Activated T-cell treated with anti-CD3 and anti-CD28 coated beads for 24 hours (primary cell): ENCODE measurements at places on chromosomes 1 and 21.

GRCh38 chr1:36876990-36877389, 157.3 kb downstream of the GRIK3 start:
- DNase-seq = no peak

DNA sequence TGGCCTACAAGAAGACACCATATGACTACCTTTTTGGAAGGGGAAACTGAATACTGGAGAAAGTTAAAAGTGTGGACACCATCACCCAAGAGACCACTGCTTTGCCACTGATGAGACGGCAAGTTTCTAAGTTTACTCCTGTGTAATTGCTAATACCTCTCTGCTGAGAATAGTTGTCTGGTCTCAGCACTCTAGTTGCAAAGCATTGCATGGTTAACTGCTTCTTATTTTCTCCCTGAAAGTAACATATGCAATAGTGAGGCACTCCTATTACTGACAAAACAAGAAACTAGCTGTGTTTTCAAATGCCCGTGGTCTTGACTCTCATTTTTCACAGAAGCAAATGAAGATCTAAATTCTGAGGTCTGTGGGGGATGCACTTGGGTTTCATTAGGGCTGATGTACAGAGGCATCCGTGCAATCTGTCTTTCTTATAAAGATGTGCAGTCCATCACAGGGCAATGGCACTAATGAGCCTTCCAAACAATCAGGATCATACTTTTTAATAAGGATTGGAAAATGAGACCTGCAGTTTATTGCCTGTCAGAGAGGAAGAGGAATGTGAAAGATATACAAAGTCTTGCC, 62.9 kb downstream of the IFI44 start:
- DNase-seq = no peak

GRCh38 chr1:230708631-230709580, 5.0 kb downstream of the AGT start:
- DNase-seq = no peak

DNA sequence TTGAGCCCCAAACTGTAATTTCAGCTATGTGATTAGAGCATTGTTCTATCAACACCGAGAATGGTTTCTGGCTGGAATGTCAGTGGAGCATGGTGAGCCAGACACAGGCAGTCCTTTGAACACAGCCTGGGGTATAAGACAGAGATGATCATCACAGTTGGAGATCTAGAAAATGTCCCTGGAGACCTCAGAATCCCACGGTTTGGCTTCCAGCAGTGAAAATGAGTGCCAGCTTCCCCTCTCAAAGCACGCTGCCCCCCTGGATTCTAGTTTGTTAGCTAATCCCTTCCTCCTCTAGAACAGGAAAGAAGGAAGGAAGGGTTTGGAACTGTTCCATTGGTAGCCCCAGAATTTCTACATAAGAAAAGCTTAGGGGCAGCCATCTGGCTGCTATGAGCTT, 59.9 kb upstream of the JAK1 start:
- no peak for DNase-seq

GRCh38 chr1:77156214-77156613, 63.0 kb downstream of the PIGK start:
- no peak for DNase-seq

- DNase-seq = no peak
These were observed 41.9 kb downstream of the UBE2G2 start for GRCh38 chr21:44759628-44760285.

DNA sequence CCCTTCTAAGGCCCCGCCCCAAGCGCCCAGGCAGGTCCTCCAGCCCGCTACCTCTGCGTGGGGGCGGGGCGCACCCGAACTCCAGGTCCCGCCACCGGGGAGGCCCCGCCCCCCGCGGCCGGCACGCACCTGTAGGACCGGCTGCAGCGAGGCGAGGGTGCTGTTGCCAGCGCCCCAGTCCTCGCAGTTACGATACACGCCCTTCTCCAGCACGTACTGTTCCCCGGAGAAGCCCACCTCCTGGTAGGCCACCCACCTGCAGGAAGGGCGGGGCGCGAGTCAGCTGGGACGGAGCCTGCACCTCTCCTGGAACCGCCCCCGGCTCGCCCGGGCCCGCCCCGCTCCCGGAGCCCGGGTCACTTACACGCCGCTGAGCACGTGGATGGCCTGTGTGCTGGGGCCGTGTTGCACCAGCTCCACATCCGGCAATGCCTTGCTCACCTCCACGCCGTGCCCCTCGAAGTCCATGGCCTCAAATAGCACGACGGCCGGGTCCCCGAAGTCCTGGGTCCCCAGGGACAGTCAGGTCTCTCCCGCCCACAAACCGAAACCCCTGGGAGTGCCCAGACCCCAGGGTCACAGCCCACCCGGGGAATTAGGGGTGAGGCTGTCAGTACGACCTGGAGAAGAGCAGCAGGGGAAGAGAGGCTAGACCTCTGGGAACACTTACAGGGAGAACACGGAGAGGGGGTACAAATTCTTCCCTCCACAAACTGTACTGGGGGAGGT, 17.3 kb downstream of the CRYBG2 start:
- DNase-seq = peak; percentile 77

DNA sequence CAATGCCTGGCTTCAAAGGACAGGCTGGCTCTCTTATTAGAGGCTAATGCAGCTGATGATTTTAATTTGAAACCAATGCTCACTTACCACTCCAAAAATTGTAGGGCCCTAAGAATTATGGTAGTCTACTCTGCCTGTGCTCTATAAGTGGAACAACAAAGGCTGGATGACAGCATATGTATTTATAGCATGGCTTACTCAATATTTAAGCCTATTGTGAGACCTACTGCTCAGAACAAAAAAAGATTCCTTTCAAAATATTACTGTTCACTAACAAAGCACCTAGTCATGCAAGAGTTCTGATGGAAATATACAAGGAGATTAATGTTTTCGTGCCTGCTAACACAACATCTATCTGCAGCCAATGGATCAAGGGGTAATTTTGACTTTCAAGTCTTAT, 73.8 kb upstream of the DUSP10 start:
- no peak for DNase-seq

- no peak for DNase-seq
These were observed 11.2 kb downstream of the SIM2 start for GRCh38 chr21:36709868-36710728.

GRCh38 chr1:228287541-228288425, 79.9 kb downstream of the OBSCN start:
- DNase-seq = no peak

- DNase-seq = no peak
These were observed 171.3 kb downstream of the HHAT start for GRCh38 chr1:210499956-210500355.

- DNase-seq = no peak
These were observed 137.8 kb downstream of the PEX14 start for GRCh38 chr1:10612436-10613160.

DNA sequence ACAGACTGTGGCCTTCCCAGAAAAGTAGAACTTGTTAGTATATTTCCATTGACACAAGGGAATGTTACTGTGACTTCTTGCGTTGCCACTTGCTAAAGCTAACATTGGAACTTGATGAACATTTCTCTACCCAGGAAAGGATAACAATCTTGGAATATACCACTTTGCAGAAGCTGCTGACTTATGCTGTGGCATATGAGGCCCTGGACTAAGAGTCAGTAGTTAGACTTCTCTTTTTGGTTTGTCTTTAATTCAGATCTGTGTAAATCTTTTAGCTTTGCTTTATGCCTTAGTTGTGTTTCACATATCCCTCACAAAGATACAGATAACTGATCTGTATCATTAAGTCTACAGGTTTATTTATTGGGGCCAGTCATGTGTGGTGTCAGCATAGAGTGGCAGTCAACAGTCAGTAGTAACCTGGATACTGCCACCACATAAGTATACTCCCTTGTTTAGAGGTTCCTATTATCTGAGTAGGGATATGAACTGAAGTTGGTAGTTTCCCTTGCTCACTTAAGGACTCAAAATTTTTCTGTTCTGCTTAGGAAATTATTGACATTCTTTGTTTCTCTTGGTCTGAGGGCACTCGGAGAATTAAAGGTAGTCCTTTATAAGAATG, 14.7 kb downstream of the RNF2 start:
- DNase-seq = no peak

DNA sequence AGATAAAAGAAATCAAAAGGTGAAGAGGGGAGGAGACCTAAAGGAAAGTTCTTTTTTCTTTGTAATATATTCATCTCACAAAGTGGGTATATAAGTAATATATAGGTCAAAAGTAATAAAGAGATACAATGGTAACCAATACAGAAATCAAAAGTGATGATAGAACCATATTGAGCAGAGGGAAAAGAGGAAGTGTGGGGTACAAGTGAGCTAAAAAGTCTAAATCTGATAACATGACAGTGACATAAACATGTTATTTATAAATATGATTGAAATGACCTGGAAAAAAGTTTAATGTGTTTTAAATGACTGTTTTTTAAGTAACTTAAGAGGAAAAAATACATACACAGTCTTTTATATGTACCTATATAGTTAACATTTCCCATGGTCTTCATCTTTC, 70.5 kb downstream of the MRPL39 start:
- no peak for DNase-seq

- no peak for DNase-seq
These were observed 69.2 kb downstream of the KLHDC7A start for GRCh38 chr1:18549906-18550305.

- peak; percentile 49 for DNase-seq
These were observed 126.0 kb downstream of the NR5A2 start for GRCh38 chr1:200153277-200154055.

GRCh38 chr1:235945775-235946570, 79.3 kb upstream of the LYST start:
- DNase-seq = no peak

- no peak for DNase-seq
These were observed 43.0 kb downstream of the SPATA17 start for GRCh38 chr1:217674028-217674729.

GRCh38 chr1:82464362-82465001, 663.7 kb downstream of the ADGRL2 start:
- no peak for DNase-seq

DNA sequence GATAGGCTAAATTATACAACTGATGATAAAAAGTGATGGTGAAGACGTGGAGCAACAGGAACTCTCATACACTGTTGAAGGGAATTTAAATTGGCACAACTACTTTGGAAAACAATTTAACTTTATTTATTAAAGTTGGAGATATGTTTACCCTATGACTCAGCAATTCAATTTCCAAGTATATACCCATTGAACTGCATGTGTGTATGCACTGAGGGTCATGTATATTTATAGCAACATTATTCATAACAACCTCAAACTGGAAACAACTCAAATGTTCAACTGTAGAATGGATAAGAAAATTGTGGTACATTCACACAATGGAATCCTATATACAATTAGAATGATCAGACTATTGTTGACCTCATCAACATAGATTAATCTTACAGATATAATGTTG, 16.5 kb upstream of the BCAS2 start:
- DNase-seq = no peak

DNA sequence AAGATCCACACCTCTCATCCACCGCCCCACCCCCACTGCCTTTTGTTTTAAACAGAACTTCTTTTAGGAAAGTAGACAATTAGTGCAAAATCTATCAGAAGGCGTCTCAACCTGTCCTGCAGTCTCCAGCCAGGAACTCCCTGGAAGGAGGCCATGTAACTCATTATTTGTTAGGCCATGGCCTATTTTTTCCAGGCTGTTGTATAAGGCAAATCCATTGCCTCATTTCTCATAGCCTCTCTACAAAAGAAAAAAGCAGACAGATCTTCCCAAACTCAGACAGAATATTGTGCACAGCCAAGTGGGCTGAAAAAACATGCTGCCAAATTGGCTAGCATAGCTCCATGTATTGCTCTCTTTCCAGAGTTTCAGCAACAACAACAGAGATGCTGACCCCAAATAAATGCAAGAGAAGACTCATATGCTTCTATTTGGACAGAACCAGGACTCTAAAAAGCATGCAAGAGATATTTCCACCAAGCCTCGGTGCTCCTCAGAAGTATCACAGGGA, 770.7 kb upstream of the CXADR start:
- no peak for DNase-seq

GRCh38 chr1:77970192-77970591, 8.7 kb downstream of the FUBP1 start:
- no peak for DNase-seq

- no peak for DNase-seq
These were observed 870 bp downstream of the KRTAP10-8 start for GRCh38 chr21:44612669-44613229.

- DNase-seq = no peak
These were observed 13.9 kb upstream of the S100A7 start for GRCh38 chr1:153474347-153474746.

DNA sequence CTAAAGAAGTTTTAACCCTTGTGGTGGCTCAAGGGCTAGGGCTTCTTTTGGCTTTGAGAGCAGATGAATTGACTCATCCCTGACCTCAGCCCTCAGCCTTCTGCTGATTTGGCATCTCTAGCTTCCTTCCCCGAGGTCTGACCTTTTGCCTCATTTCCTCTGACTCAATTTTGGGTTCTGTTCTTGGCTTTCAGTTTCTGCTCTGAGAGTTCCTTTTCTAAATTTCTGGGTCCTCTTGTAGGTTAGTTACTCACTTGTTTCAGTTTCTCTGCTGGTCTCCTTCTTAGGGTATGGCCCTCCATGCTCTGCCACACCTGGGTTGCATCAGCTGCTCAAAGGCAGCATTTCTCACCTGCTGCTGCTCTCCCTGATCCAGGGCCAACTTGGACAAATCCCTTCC, 19.4 kb downstream of the PDE4B start:
- peak; percentile 54 for DNase-seq

GRCh38 chr1:233016798-233017197, 66.4 kb downstream of the NTPCR start:
- no peak for DNase-seq

DNA sequence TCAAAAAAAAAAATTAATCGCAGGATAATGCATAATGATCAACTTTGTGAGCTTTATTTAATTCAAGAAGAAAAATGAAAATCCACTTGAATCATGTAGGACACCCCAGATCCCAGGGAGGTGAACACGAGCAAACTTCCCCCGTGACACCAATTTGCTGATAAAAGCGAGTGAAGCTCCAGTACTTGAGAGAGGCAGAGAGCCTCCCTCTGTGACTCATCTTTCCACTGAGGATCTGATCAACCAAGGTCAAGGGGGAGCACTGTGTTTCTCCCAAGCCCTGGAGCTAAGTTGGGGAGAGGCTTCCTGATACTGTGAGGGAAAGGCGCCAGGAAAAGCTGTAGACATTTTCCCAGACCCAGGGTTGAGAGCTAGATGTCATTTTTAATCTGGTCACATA, 160.9 kb downstream of the SLC44A5 start:
- no peak for DNase-seq

DNA sequence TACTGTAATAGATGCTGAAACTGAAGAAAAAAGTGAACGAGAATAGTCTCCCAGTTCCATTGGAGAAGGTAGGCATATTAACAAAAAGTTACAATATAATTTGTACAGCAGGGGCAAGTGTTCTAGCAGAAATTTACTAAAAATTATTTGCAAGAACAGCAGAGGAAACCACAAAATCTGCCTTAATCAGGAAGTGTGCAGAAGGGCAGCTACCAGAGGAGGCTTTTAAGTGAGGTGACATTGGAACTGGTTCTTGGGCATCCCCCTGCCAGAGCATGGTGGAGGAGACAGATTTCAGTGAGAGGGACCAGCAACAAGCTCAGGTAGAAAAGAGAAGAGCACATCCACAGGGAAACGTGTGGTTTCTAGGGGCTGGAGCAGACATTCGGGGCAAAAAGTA, 279.3 kb upstream of the CAMK1G start:
- DNase-seq = no peak

GRCh38 chr1:19260211-19261138, 8.9 kb downstream of the MRTO4 start:
- DNase-seq = no peak

- no peak for DNase-seq
These were observed 62.3 kb downstream of the ZNF644 start for GRCh38 chr1:90959352-90960206.
